ENCODE measurements at places on chromosomes 4 and X. TPM values are rescaled to one million over a fixed set of nuclear protein-coding genes. Genes with fewer than 3 reads are reported as not detected.
A peak's percentile ranks its signal among the peaks of the same experiment; 100 is the strongest.

DNA sequence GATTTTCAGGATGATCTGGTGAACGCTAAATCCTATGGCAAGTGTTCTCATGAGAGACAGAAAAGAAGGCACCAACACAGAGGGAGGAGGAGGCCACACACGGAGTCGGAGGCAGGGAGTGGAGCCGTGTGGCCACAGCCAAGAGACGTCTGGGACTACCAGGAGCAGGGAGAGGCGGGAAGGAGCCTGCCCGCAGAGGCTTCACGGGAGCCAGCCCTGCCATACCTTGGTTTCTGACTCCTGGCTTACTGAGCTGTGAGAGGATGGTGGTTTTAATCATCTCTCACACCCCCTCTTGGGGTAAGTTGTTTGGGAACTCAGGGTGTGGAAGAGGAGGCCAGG, 33.5 kb upstream of the GPR78 start:
- H3K36me3 ChIP-seq = no peaks in the 10 kb centered on the region
- no peak overlapping the region for H3K4me3 ChIP-seq
- peaks cover 3% of the 10 kb centered on the region for H3K27me3 ChIP-seq
- DNase-seq = no peak
- no peak overlapping the region for H3K27ac ChIP-seq
- no peaks in the 10 kb centered on the region for H3K4me1 ChIP-seq

DNA sequence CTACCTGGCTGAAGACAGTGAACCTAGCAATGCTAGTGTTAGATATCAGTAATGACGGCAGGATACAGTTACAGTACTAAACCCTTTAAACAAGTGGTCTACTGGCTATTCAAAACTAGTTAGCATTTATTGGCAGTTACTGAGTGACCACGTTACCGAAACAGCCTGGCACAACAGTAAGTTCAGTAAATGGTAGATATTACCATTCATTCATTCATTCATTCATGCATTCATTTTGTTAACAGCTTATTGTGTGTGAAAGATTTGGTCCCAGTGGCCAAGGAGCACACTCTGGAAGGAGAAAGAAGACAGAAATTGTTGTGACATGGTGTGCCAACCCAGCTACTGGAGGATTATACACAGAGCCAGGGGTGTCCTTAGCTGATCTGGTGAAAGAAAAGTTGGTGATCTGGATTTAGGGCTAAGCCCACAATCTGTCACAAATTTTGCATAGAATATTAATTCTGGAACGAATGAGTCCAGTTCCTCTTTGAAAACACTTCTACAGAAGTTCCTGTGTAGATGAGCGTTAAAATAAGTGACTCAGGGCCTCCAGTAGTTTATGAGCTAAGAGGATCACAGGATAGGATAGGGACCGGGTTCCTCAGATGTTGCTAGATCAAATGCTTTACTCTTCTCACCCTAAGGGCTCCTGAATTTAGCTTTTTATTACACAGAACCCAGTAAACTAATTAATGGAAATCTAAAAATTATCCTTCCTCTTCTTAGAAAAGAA, 179.1 kb downstream of the CBR4 start:
- DNase-seq = no peak
- no peaks in the 10 kb centered on the region for H3K27me3 ChIP-seq
- peak overlapping the region; percentile 76 for H3K27ac ChIP-seq
- H3K4me1 ChIP-seq = peaks cover 32% of the 10 kb centered on the region
- no peaks in the 10 kb centered on the region for H3K36me3 ChIP-seq

GRCh38 chr4:152815078-152815477, 35.3 kb downstream of the ARFIP1 start:
- peaks cover 5% of the 10 kb centered on the region for H3K4me1 ChIP-seq
- H3K4me3 ChIP-seq = no peak overlapping the region
- no peaks in the 10 kb centered on the region for H3K27me3 ChIP-seq
- no peaks in the 10 kb centered on the region for H3K36me3 ChIP-seq

The MGARP gene
- total RNA-seq = 1.0 TPM

The ADH1A gene
- total RNA-seq = 0.30 TPM

The VEGFD gene
- 4.1 TPM for total RNA-seq

The FAM184B gene
- total RNA-seq = 1.1 TPM

- no peaks in the 10 kb centered on the region for H3K36me3 ChIP-seq
- H3K4me1 ChIP-seq = peaks cover 7% of the 10 kb centered on the region
- no peak overlapping the region for H3K27ac ChIP-seq
- DNase-seq = no peak
Observed at GRCh38 chrX:48890296-48890925, 7.2 kb downstream of the TIMM17B start.

DNA sequence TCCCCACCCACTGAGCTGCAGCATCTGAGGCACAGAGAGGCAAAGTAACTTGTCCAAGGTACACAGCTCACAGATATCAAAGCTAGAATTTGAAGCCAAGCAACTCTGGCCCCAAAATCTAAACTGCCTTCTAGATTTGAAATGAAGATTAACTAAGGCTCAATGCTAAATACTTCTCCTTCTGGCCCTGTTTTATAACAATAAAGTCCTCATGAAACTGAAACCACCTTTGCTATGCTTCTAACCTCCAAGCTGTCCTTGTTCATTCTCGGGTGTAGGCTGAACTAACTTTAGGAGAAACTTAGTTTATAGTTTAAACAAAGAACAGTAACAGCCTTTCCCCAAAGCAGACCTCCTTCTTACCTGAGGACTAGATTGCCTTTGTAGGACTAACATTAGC, 93.6 kb downstream of the DCTD start:
- H3K4me1 ChIP-seq = no peaks in the 10 kb centered on the region
- H3K27ac ChIP-seq = no peak overlapping the region
- no peak overlapping the region for H3K4me3 ChIP-seq
- DNase-seq = no peak

GRCh38 chr4:9762823-9763475, 18.5 kb upstream of the DRD5 start:
- no peaks in the 10 kb centered on the region for H3K36me3 ChIP-seq
- no peak overlapping the region for H3K4me3 ChIP-seq
- no peaks in the 10 kb centered on the region for H3K27me3 ChIP-seq
- DNase-seq = no peak

- H3K4me1 ChIP-seq = no peaks in the 10 kb centered on the region
- no peak overlapping the region for H3K4me3 ChIP-seq
- H3K27ac ChIP-seq = no peak overlapping the region
- DNase-seq = no peak
Observed at GRCh38 chr4:167359711-167360110, 125.4 kb upstream of the SPOCK3 start.

DNA sequence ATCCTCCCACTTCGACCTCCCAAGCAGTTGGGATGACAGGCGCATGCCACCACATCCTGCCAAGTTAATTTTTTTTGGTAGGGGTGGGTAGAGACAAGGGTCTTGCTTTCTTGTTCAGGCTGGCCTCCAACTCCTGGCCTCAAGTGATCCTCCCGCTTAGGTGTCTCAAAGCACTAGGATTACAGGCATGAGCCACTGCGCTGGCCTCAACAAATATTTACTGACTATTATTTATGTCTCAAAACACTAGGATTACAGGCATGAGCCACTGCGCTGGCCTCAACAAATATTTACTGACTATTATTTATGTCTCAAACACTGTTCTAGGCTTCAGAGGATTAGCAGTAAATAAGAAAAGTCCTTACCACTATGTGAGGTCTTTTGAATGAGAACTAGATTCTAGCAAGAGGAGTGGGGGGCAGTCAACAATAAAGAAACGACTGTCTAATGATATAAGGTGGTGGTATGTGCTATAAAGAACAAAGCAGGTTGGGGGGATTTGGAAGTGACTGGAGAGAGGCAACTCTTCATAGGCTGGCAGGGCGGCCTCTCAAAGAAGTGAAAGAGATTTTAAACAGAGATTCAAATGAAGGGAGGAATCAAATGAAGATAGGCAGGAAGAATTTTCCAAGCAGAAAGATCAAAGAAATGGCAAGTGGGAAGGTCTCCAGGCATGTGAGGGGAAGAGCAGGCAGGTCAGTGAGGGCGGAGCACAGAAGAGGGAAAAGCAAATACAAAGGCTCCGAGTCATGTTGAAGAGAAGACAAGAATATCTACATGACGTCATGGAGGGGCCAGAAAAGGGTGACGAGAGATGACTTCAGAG, 12.7 kb upstream of the ACSL1 start:
- no peaks in the 10 kb centered on the region for H3K4me1 ChIP-seq
- no peak for DNase-seq
- no peak overlapping the region for H3K4me3 ChIP-seq

DNA sequence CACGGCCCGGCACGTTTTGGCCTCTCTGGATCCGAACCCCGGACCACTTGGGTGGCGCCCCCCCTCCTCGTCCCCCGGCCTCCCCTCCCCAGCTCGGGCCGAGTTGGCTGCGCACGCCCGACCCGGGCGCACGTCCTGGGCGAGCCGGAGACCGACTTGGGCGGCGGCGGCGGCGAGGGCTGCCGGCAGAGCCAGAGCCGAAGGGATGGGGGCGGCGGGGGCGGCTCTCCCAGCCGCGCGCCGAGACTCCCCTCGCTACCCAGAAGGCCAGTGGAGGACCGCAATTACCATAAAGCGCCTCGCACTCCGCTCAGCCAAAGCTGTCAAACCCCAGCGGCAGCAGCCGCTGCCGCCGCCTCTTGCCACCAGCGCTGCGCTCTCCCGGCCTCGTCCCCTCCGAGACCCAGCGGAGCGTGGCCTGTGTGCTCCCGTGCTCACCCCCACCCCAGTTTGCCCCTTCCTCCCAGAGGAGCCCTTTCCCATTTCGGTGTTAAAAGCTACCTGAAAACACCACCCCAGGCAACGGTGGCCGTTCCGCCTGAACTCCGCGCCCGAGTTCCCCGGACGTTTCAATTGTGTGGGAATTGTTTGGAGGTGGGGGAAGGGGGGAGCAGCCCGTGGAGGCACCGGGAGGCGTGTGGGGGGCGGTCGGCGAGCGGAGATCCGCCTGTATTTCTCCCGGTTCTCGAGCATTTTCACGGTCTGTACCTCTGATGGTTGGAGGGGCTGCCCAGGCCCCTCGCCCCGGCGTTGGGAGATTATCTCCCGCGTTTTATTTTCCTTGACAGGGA, 701 bp upstream of the BCOR start:
- DNase-seq = peak; percentile 40
- peak overlapping the region; percentile 91 for H3K27ac ChIP-seq
- H3K4me1 ChIP-seq = peaks cover 5% of the 10 kb centered on the region
- no peaks in the 10 kb centered on the region for H3K27me3 ChIP-seq

DNA sequence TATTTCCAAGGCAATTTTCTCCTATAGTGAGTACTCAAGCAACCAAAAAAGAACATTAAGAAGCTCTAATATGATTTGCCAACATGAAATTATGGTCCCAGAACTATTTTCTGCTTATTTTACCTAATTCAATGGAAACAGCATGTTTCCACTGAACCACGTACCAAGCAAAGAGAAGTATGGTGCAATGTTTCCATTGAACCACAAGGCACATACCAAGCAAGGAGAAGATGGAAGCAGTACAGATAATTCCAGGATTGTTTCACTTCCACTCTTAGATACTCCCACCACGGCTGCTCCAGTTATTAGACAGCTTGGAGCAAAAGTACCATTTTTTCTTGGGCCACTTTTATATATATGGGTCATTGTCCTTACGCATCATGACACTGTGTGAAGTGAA, 164.9 kb downstream of the RNF150 start:
- H3K27me3 ChIP-seq = no peaks in the 10 kb centered on the region
- H3K27ac ChIP-seq = no peak overlapping the region
- H3K36me3 ChIP-seq = no peaks in the 10 kb centered on the region
- peaks cover 27% of the 10 kb centered on the region for H3K4me1 ChIP-seq

GRCh38 chrX:54044877-54045338, 635 bp upstream of the PHF8 start:
- no peaks in the 10 kb centered on the region for H3K36me3 ChIP-seq
- H3K4me1 ChIP-seq = no peaks in the 10 kb centered on the region
- H3K4me3 ChIP-seq = peak overlapping the region; percentile 81
- no peaks in the 10 kb centered on the region for H3K27me3 ChIP-seq
- no peak for DNase-seq

DNA sequence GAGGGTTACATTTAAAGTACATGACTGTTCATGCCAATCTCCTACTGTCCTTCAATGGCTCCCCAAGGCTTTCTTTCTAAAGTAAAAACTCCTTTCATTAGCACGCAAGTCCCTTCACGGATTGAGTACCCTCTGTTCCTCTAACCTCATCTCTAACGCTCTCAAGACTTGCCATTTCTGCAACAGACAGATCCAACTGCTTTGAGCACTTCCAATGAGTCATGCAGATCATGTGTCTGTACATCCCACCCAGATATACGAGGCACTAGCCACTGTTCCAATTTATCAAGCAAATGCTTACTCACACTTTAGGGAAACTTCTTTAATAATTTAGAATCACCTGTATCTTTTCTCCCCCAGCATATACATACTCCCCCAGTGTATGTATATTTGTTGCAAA, 332.5 kb upstream of the ZFP42 start:
- no peak overlapping the region for H3K4me3 ChIP-seq
- H3K36me3 ChIP-seq = no peaks in the 10 kb centered on the region
- no peaks in the 10 kb centered on the region for H3K4me1 ChIP-seq
- H3K27me3 ChIP-seq = no peaks in the 10 kb centered on the region
- no peak overlapping the region for H3K27ac ChIP-seq

The ODAM gene
- total RNA-seq = not detected

The SUPT20HL1 gene
- not detected for total RNA-seq

GRCh38 chr4:526189-526909, 27.3 kb downstream of the PIGG start:
- DNase-seq = no peak
- H3K27ac ChIP-seq = no peak overlapping the region
- no peaks in the 10 kb centered on the region for H3K4me1 ChIP-seq

The STARD8 gene
- total RNA-seq = 15.8 TPM

- DNase-seq = no peak
- no peak overlapping the region for H3K4me3 ChIP-seq
- peaks cover 4% of the 10 kb centered on the region for H3K4me1 ChIP-seq
- peak overlapping the region; percentile 51 for H3K27ac ChIP-seq
- no peaks in the 10 kb centered on the region for H3K27me3 ChIP-seq
- no peaks in the 10 kb centered on the region for H3K36me3 ChIP-seq
Observed at GRCh38 chrX:33160273-33160672, 51.1 kb downstream of the DMD start.

DNA sequence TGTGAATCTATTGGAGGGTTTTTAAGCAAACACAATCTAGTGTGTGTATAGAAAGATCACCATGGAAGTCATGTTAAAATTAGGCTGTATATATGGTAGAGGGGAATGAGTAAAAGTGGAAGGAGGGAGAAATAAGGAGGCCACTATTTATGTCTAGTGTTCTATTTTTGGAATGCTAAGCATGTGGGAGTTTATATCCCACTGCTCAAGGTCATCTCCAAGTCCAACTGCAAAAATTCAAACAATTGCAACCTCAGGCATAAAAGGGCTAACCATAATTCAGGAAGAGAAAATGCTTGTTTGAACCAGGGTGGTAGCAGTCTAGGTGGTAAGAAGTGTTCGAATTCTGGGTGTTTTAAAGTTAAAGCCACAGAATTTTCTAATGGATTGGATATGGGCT, 39.2 kb downstream of the SERPINA7 start:
- no peak for DNase-seq
- H3K36me3 ChIP-seq = no peaks in the 10 kb centered on the region
- no peak overlapping the region for H3K4me3 ChIP-seq
- H3K27ac ChIP-seq = no peak overlapping the region
- peaks cover 4% of the 10 kb centered on the region for H3K27me3 ChIP-seq

GRCh38 chrX:123807835-123808416, 51.9 kb upstream of the XIAP start:
- H3K4me1 ChIP-seq = no peaks in the 10 kb centered on the region
- H3K27me3 ChIP-seq = no peaks in the 10 kb centered on the region
- no peak overlapping the region for H3K27ac ChIP-seq
- no peak overlapping the region for H3K4me3 ChIP-seq
- no peaks in the 10 kb centered on the region for H3K36me3 ChIP-seq
- DNase-seq = no peak

GRCh38 chr4:8850830-8851188, 20.8 kb downstream of the HMX1 start:
- H3K36me3 ChIP-seq = no peaks in the 10 kb centered on the region
- no peak overlapping the region for H3K27ac ChIP-seq
- peaks cover 12% of the 10 kb centered on the region for H3K27me3 ChIP-seq
- DNase-seq = no peak

The GPRASP3 gene
- 6.2 TPM for total RNA-seq

Measured in psoas muscle (tissue), 8 donors.